ENCODE measurements at places on chromosomes 5 and 9. TPM values are rescaled to one million over a fixed set of nuclear protein-coding genes. Genes with fewer than 3 reads are reported as not detected.

- no peak for DNase-seq
Measured at GRCh38 chr9:4962085-4962484, 23.0 kb upstream of the JAK2 start.

GRCh38 chr9:123339666-123340510 is 16.1 kb upstream of the CRB2 start:
- DNase-seq, result no peak

DNA sequence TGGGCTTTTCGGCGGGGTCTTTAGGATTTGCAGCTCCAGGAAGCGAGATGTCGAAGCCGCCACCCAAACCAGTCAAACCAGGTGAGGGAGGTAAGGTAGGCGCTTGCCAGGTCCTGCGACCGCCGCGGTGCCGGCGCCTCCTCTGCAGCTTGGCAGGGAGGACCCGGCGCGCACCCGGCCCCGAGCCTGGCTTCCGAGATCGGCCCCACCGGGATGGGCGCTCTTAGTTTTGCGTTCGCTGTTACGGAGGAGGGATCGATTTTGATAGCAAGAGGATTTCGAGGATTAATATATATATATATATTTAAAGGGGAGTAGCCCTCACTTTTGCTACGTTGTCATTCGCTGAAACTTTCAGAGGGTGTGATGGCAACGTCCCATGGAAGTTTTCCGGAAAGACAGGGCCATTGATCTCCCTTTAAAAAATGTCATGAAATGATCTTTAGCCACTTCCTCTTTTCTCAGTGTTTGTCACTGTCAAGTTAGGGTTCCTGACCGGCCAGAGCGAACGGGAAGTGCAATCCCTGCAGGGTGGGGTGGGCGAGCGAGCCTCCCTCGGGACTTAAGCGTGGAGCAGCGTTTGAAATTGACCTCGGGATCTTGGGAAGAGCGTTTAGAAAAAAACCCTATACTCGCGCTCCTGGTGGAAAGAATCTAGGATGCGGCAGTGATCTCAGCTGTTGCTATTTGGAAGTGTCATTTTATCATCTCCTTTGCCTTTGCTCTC is 495 bp downstream of the OSTF1 start:
- DNase-seq, result peak; percentile 53

DNA sequence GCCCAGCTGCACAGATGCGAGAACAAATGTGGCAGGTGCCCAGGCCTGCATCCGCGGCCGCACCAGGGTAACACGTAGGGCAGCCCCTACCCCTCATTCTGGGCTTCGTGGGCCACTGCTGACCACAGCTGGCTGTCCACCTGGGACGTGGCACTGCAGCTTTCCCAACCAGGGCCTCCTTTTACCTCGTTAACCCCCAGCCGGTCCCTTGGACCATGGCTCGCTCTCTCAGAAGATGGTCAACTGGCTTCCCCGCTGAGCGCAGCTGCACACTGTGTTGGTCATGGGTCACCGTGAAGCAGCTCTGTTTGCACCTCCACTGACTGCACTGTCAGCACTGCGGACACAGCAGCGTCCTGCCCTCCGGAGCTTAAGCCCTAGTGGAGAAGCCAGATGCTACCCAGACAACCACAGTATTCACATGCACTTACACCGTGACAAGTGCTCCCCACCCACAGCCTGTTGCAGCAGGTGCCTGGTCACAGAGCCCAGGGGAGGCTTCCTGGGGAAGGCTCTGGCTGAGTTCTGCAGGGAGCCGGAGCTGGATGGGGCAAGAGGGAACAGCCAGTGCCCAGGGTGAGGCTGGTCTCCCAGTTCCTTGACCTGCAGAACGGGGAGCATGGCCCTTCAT is 10.5 kb upstream of the PLEKHG4B start:
- DNase-seq, result no peak

DNA sequence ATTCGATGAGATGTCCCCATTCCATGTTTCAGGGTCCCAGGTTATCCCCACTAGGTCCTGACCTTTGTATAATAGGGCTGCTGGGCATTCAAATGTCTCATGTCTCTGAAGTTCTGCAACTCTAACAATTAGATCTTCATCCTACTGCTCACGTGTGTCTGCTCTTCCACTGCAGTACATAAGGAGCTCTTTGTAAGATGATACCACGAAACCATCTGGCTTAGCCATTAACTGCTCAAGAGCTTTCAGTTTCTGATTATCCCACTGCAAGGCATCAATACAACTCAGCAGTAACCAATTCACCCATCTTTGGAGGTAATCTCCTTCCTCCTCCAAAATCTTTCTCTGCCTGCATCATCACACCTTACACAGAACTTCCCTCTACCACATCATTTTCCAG is 49.9 kb upstream of the PPP2CA start:
- no peak for DNase-seq

DNA sequence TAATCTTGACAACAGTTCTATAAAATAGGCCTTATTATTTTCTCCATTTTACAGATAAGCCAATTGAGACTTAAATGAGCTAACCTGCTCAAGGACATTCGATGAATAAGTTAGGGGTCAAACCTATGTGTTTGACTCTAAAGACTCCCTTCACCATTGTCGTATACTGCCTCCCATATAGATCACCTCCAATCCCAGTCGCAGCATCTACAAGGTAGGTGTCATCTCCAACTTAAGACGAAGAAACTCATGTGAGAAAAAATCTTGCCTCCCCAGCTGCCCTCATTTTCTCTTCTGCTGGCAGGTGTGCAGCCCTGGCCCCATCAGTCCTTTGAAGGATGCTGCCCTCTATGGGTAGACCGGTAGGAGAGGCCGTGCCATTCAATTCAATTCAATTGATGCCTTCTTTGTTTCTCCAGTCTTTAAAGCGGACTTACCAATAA is 75.2 kb upstream of the SMARCA2 start:
- DNase-seq, result no peak

DNA sequence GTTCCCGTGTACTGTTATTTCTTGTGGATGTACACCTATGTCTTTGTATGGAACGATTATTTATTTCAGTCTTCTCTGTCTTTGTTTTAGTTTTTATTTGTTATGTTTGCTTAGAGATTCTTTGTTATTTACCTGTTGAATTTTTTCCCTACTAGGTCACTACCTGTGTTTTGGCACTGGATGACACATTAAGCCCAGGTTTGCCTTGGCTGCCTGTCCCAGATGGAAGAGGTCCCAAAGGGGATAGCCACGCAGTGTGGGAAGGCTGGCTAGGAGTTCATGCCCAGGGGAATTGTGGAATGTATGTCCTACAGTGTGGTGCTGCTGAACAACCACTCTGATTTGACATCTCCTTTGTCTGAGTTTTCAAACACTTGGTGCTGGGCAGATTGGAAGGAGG is 15.6 kb upstream of the SLC36A2 start:
- no peak for DNase-seq

GRCh38 chr5:52682492-52682891 is 105.2 kb upstream of the ITGA1 start:
- DNase-seq, result no peak

DNA sequence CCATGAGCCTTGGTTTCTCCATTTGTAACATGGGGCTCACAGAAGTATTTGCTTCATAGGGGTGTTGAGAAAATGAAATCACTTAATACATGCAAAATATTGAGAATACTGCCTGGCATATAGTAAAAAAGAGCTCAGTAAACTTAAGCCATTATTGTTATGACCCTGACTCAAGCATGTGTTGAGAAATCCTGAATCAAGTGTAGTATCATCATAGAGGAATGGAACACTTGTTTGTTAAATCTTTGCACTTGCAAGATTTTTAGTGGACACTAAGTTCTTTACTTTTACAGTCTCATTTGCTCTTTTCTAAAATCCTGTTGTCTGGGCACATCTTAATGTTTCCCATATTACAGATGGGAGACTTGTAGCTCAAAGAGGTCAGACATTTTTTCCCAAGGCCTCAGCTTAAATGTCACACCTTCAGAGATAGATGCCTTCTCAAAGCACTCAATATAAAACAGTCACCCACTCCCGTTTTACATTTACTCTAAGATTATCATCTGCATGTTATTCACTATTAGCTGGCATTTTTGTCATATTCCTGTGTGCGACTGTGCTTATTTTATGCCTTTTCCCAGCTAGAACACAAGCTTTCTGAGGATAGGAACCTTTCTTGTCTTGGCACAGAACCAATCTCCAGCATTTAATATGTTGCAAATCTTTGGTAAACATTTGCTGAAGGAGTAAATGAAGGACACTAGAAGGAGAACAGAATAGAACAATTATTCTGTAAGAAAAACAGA is 250.0 kb upstream of the TNC start:
- no peak for DNase-seq

DNA sequence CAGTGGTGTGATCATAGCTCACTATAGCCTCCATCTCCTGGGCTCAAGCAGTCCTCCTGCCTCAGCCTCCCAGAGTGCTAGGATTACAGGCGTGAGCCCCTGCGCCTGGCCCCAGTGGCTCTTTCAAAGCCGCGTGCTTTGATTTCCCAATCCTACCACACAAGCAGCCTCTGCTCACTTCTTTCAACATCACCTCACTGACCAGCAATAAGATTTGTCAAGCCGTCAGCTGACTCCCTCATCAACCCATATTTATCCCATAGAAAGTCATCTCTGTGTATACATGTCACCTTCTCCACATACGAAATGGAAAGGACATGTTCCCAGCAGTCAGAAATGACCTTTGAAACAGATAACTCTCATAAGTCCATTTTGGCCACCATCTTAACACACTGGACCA is 26.0 kb downstream of the SLC31A2 start:
- no peak for DNase-seq

Gene LRRC14B
- total RNA-seq, result not detected

Gene PLCXD3
- not detected for total RNA-seq

Measured in SJSA1 (cell line).